Mesendoderm (in vitro differentiated cells): ENCODE measurements at places on chromosomes 2 and 18.

- H3K27ac ChIP-seq = no peak overlapping the region
- no peak for DNase-seq
- no peak overlapping the region for H3K4me3 ChIP-seq
- no peaks in the 10 kb centered on the region for H3K36me3 ChIP-seq
- no peaks in the 10 kb centered on the region for H3K4me1 ChIP-seq
- no peaks in the 10 kb centered on the region for H3K27me3 ChIP-seq
Observed at GRCh38 chr2:52570716-52571115, 1196.9 kb upstream of the CHAC2 start.

- H3K27ac ChIP-seq = no peak overlapping the region
- peak; percentile 12 for DNase-seq
- H3K4me3 ChIP-seq = no peak overlapping the region
- H3K27me3 ChIP-seq = no peaks in the 10 kb centered on the region
- H3K36me3 ChIP-seq = no peaks in the 10 kb centered on the region
Observed at GRCh38 chr2:187297801-187298200, 150.3 kb downstream of the CALCRL start.

- DNase-seq = no peak
- no peak overlapping the region for H3K27ac ChIP-seq
- no peaks in the 10 kb centered on the region for H3K36me3 ChIP-seq
- H3K27me3 ChIP-seq = no peaks in the 10 kb centered on the region
- no peaks in the 10 kb centered on the region for H3K4me1 ChIP-seq
- no peak overlapping the region for H3K4me3 ChIP-seq
Observed at GRCh38 chr2:150569761-150570160, 82.3 kb upstream of the RND3 start.

DNA sequence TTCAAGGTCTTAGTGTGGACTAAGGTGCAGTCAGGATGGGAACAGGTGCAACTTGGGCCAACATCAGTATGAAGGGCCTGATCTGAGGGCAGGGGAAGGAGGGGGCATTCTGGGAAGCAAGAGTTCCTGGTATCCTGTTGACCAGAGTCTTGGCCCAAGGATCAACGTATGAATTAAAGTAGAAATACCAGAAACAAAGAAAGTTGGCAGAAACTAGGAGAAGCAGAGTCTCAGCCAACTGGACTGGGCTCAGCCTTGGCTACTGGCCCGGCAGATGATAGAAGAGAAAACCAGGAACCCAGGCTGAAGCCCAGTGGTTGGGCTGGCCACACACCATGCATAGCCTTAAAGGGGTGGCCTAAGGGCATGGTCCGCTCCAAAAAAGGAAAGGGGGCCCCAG is 2.3 kb downstream of the CETN1 start:
- no peak overlapping the region for H3K27ac ChIP-seq
- H3K36me3 ChIP-seq = no peaks in the 10 kb centered on the region
- no peak for DNase-seq
- no peaks in the 10 kb centered on the region for H3K4me1 ChIP-seq

GRCh38 chr2:148817210-148817708 is 57.8 kb upstream of the KIF5C start:
- peaks cover 4% of the 10 kb centered on the region for H3K4me1 ChIP-seq
- DNase-seq = no peak
- no peaks in the 10 kb centered on the region for H3K36me3 ChIP-seq
- H3K27ac ChIP-seq = no peak overlapping the region
- H3K4me3 ChIP-seq = no peak overlapping the region

- H3K36me3 ChIP-seq = no peaks in the 10 kb centered on the region
- no peak overlapping the region for H3K27ac ChIP-seq
- H3K4me1 ChIP-seq = peaks cover 12% of the 10 kb centered on the region
- H3K4me3 ChIP-seq = no peak overlapping the region
- peak; percentile 34 for DNase-seq
Observed at GRCh38 chr18:5998166-5998881, 103.0 kb upstream of the TMEM200C start.

GRCh38 chr2:155218945-155219344 is 520.5 kb downstream of the KCNJ3 start:
- H3K36me3 ChIP-seq = no peaks in the 10 kb centered on the region
- no peak overlapping the region for H3K4me3 ChIP-seq
- no peak overlapping the region for H3K27ac ChIP-seq
- no peaks in the 10 kb centered on the region for H3K4me1 ChIP-seq
- DNase-seq = no peak

- H3K36me3 ChIP-seq = no peaks in the 10 kb centered on the region
- peak within 1 kb of the TSS; percentile 64 for H3K27ac ChIP-seq
- no peaks in the 10 kb centered on the region for H3K27me3 ChIP-seq
- peak within 1 kb of the TSS; percentile 91 for H3K4me3 ChIP-seq
Observed at GRCh38 chr2:19901442-19902215, at the start of gene TTC32. TTC32 (minus strand) TSS chr2:19901983; CDS start chr2:19901854, 129 bp downstream.

- H3K36me3 ChIP-seq = no peaks in the 10 kb centered on the region
- no peak overlapping the region for H3K4me3 ChIP-seq
- H3K4me1 ChIP-seq = peaks cover 3% of the 10 kb centered on the region
- H3K27ac ChIP-seq = no peak overlapping the region
Observed at GRCh38 chr2:47203995-47204394, 48.9 kb upstream of the STPG4 start.

GRCh38 chr2:237955640-237956401 is 11.0 kb upstream of the UBE2F start:
- DNase-seq = no peak
- H3K4me3 ChIP-seq = peak overlapping the region; percentile 25
- no peak overlapping the region for H3K27ac ChIP-seq
- H3K36me3 ChIP-seq = no peaks in the 10 kb centered on the region
- H3K27me3 ChIP-seq = peaks cover 5% of the 10 kb centered on the region
- no peaks in the 10 kb centered on the region for H3K4me1 ChIP-seq

GRCh38 chr2:241254904-241255351 is 60.5 kb downstream of the HDLBP start:
- peaks cover 36% of the 10 kb centered on the region for H3K36me3 ChIP-seq
- H3K4me1 ChIP-seq = no peaks in the 10 kb centered on the region
- no peaks in the 10 kb centered on the region for H3K27me3 ChIP-seq

GRCh38 chr2:105644174-105644980 is 100.3 kb upstream of the NCK2 start:
- H3K4me3 ChIP-seq = no peak overlapping the region
- H3K27ac ChIP-seq = no peak overlapping the region
- H3K27me3 ChIP-seq = no peaks in the 10 kb centered on the region
- no peaks in the 10 kb centered on the region for H3K36me3 ChIP-seq

- H3K27ac ChIP-seq = no peak overlapping the region
- no peak for DNase-seq
- no peaks in the 10 kb centered on the region for H3K4me1 ChIP-seq
- no peaks in the 10 kb centered on the region for H3K36me3 ChIP-seq
Observed at GRCh38 chr2:16470936-16471490, 194.6 kb downstream of the CYRIA start.

- H3K4me3 ChIP-seq = no peak overlapping the region
- H3K27me3 ChIP-seq = no peaks in the 10 kb centered on the region
- no peak overlapping the region for H3K27ac ChIP-seq
Observed at GRCh38 chr2:163731735-163732134, 4.1 kb downstream of the FIGN start.

GRCh38 chr2:70214953-70215549 is 24.2 kb upstream of the C2orf42 start:
- H3K27me3 ChIP-seq = no peaks in the 10 kb centered on the region
- peaks cover 1% of the 10 kb centered on the region for H3K36me3 ChIP-seq
- no peaks in the 10 kb centered on the region for H3K4me1 ChIP-seq
- H3K4me3 ChIP-seq = no peak overlapping the region
- DNase-seq = no peak

DNA sequence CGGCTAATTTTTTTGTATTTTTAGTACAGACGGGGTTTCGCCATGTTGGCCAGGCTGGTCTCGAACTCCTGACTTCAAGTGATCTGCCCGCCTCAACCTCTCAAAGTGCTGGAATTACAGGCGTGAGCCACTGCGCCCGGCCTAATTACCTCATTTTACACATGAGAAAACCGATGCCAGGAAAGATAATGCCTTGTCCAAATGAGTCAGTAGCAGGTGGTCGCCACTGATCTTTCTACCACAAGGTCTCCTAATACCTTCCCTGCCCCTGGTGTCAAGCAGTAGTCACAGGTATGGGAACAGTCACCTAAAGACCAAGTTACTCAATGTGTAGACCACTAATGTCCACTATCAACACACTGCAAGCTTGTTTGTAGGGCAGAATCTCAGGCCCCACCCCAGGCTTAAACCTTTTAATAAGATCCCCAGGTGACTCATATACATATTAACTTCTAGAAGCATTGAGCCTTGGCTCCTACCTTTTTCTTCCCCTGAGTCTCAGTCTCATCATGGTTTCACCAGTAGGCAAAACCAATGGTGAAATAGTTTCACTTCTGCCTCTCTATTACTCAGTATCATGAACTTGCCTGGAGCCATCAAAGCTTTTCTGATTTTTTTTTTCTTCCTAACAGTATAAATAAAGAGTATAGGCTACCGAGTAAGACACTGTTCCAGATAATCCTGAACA is 6.9 kb upstream of the EPB41L5 start:
- no peaks in the 10 kb centered on the region for H3K36me3 ChIP-seq
- no peak overlapping the region for H3K4me3 ChIP-seq
- DNase-seq = no peak
- H3K27ac ChIP-seq = no peak overlapping the region
- no peaks in the 10 kb centered on the region for H3K27me3 ChIP-seq
- H3K4me1 ChIP-seq = no peaks in the 10 kb centered on the region

DNA sequence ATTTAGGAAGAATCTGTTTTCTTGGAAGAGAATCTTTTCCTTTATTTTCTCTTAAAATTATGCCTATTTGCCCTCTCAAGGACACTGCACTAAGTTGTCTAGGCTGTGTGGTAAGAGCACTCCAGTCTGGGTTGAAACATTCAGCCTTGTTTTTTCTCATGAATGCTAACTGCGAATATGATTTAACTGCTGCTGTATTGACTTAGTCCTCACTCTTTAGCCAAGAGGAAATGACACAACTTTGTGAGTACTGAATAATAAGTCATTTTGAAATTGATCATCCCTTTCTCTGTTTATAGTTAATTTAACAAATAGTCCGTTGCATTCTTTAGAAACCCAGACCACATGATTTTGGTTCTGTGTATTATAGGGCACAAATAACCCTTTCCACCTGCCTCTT is 4.5 kb upstream of the RND3 start:
- H3K4me1 ChIP-seq = no peaks in the 10 kb centered on the region
- no peak for DNase-seq
- peaks cover 2% of the 10 kb centered on the region for H3K27me3 ChIP-seq
- no peak overlapping the region for H3K27ac ChIP-seq
- H3K36me3 ChIP-seq = no peaks in the 10 kb centered on the region
- H3K4me3 ChIP-seq = no peak overlapping the region

GRCh38 chr2:132670496-132671150 is 618 bp upstream of the LYPD1 start:
- no peaks in the 10 kb centered on the region for H3K36me3 ChIP-seq
- H3K27me3 ChIP-seq = no peaks in the 10 kb centered on the region
- H3K4me3 ChIP-seq = peak overlapping the region; percentile 8
- H3K27ac ChIP-seq = peak overlapping the region; percentile 33

DNA sequence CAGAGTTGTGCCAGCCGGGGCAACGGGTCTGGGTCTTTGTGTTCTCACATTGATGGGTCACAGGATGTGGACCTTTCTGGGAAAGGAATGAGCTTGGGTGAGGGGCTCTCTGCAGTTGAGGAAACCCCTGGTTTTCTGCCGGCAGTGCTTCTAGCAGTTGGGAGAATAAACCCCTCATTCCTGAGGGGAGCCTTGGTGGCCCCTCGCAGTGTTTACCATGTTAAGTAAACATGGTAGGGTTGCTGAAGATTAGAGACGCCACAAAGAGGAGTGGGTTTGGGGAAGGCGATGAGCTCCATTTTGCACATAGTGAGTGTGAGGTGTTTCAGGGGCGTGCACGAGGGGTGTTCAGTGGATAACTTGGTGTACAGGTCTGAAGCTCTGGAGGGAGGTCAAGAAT is 27.7 kb upstream of the PUM2 start:
- no peaks in the 10 kb centered on the region for H3K36me3 ChIP-seq
- peaks cover 2% of the 10 kb centered on the region for H3K4me1 ChIP-seq
- DNase-seq = no peak
- H3K27ac ChIP-seq = no peak overlapping the region

DNA sequence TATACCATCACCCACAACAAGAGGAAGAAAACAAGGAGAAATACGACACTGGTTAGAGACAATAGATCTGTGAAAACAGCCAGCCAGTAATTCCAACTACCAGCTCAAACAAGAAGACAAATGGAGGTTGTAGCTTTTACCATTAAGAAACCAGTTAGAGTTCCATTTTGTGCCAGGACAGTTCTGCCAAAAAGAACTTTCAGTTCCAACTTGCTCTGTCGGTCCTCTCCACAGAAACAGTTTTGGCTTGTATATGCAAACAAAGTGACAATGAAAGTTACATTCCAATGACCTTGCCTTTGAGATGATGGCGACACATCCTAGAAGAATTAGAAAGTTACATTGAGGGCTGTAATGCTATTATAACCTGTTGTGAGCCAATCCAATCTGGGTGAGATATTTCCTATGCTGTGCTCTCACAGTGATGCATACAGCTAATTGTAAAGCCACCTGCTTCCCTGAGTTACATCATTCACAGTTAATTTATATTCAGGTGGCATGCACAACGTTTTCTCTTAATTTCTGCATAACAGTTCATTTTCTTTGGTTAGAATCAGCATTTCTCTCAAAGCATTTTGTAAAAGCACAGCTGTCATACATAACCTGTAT is 1378.4 kb upstream of the PIK3C3 start:
- no peak overlapping the region for H3K27ac ChIP-seq
- peak; percentile 39 for DNase-seq
- no peaks in the 10 kb centered on the region for H3K36me3 ChIP-seq

DNA sequence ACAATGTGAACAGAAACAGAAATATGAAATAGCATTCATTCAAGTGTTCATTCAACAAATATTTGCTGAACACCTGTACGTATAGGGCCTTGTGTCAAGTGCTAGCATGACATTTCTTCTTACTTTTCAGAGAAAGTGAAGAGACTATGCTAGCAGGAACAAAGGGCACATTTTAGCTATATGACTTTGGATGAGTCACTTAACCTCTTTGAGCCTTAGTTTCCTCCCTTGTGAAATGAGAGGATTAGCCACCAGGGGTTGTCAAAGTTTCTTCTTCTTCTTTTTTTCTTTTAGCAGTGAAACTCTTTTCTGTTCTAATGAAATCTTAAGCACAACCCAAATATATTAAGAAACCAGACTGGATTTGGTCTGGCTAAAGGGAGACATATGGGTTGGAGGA is 53.1 kb downstream of the FIGN start:
- no peaks in the 10 kb centered on the region for H3K36me3 ChIP-seq
- no peaks in the 10 kb centered on the region for H3K4me1 ChIP-seq
- DNase-seq = peak; percentile 43
- H3K27ac ChIP-seq = no peak overlapping the region

GRCh38 chr18:59093668-59094067 is 46.0 kb upstream of the SEC11C start:
- no peaks in the 10 kb centered on the region for H3K27me3 ChIP-seq
- H3K4me1 ChIP-seq = no peaks in the 10 kb centered on the region
- no peak overlapping the region for H3K27ac ChIP-seq
- H3K4me3 ChIP-seq = no peak overlapping the region

DNA sequence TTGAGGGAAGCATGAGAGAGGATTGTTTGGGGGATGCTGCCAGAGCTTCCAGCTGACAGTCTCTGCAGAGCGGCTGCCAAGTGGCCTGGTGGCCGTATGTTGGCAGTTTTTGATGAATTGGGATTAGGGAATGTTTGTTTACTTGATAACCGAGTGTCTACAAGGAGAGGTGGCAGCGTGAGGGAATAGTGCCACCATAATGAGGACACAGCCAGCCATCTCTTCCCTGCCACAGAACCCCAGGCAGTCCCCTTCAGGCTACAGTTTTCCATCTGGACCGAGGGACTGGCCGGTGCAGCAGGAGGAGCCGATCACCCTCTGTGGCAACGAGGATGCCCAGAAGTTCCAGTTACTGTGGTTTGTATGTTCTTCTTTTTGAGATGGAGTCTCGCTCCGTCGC is 55.2 kb downstream of the TRAPPC12 start:
- DNase-seq = no peak
- H3K36me3 ChIP-seq = peaks cover 3% of the 10 kb centered on the region
- no peaks in the 10 kb centered on the region for H3K27me3 ChIP-seq
- no peaks in the 10 kb centered on the region for H3K4me1 ChIP-seq
